ENCODE measurements at places on chromosomes 6 and 20.
A peak's percentile ranks its signal among the peaks of the same experiment; 100 is the strongest.

GRCh38 chr6:30194797-30195690 is 18.2 kb downstream of the TRIM26 start:
- DNase-seq: no peak

GRCh38 chr6:127300411-127300810 is 33.7 kb downstream of the RNF146 start:
- no peak for DNase-seq

- DNase-seq: no peak
Observed at GRCh38 chr20:48632017-48632824, 195.6 kb downstream of the PREX1 start.

GRCh38 chr20:10319855-10320254 is 101.2 kb downstream of the SNAP25 start:
- DNase-seq: peak; percentile 25

GRCh38 chr6:38323216-38323615 is 316.5 kb downstream of the BTBD9 start:
- peak; percentile 31 for DNase-seq

GRCh38 chr20:41623625-41624375 is 5.6 kb upstream of the CHD6 start:
- DNase-seq: no peak

DNA sequence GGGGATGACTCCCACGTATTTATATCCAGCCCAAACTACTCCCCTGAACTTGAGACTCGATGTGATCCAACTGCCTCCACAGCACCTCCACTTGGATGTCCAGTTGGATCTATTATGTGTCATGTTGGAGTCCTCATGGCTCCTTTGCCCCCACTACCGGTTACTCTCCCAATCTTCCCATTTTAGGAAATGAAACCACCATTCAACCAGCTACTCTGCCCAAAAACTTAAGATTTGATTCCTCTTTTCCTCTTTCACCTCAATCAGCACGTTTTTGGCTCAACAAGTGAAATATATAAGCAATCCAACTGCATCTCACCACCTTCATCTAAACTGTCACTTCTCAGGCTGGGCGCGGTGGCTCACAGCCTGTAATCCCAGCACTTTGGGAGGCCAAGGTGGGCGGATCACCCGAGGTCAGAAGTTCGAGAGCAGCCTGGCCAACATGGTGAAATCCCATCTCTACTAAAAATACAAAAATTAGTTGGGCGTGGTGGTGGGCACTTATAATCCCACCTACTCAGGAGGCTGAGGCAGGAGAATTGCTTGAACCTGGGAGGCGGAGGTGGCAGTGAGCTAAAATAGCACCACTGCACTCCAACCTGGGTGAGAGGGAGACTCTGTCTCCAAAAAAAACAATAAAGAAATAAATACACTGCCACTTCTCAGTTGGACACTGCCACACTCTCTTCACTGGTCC is 3.4 kb downstream of the AHCY start:
- no peak for DNase-seq

GRCh38 chr6:41682056-41682477 is 43.8 kb downstream of the MDFI start:
- DNase-seq: peak; percentile 96

- DNase-seq: no peak
Observed at GRCh38 chr6:90385759-90386313, 89.2 kb upstream of the BACH2 start.

DNA sequence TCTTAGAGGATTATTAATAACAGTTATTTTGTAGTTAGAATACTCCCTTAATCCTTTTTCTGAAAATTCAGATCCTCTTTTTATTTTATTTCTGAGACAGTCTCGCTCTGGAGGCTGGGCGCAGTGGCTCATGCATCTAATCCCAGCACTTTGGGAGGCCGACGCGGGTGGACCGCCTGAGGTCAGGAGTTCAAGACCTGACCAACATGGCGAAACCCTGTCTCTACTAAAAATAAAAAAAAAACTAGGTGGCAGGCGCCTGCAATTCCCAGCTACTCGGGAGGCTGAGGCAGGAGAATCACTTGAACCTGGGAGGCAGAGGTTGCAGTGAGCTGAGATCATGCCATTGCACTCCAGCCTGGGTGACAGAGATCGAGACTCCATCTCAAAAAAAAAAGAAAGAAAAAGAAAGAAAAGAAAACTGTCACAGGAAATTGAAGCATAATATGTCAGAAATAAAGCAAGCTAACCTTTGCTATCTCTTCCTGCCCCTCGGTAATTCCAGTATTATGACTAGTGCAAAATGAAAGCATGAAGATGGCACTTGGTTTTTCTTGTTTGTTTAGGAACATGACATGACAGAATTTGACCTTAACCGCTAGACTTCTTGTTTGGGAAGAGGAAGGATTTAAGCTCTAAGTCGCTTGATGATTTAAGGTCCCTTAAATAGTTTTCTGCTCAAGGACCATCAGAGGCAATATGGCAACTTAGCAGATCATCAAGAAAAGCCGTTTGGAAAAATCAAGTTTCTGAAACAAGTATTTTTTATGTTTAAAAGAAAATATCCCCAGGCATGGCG is 1.8 kb upstream of the RBM39 start:
- DNase-seq: peak; percentile 23

GRCh38 chr20:47118206-47118605 is 223.6 kb downstream of the EYA2 start:
- DNase-seq: no peak

DNA sequence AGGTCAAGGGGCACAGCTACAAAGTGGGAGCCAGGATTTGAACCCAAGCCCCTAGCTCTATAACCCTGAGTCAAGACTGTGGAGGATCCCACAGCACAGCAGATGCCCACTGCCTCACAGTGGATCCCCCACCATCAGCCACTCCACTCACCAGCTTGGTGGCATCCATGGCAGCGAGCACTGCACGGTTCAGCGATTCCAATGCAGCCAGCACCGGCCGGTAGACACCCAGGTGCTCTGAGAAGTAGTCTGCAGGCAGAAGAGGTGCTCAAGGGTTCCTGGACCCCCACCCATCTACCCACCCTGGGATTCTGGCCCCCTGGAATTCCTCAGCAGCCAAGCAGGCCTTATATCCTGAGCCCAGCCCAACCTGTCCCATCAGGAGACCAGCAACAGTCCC is 2.5 kb downstream of the ACTL10 start:
- DNase-seq: no peak

DNA sequence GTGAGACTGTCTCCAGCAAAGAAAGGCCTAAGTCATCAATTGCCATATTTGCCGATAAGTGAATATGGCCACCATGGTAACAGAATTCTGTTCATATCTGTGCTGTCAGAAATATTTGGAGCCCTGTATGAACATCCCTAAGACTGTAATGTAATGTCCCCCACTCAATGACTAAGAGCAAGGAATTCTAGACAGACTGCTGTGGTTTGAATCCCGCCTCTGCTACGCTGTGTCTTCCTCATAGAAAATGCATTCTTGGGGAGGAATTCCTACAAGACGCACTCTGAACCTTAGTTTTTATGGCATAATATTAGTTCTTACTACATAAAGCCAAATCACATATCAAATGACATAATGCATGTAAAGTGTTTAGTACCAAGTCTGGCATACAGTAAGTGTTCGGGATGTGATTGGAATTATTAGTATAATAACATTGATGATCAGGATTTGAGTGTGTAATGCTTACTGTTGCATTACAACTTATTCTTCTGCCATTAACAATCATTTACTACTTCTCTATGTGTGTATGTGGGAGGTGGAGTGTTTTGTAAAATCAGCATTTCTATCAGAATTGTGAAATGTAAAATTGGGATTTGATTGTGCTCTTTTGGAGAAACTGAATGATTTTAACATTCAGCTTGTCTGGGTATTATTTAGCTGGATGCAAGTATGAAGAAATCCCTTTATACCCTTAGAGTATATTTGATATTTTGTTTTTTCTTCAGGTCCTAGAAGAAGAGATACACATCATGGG is 103.0 kb downstream of the OLIG3 start:
- DNase-seq: no peak

DNA sequence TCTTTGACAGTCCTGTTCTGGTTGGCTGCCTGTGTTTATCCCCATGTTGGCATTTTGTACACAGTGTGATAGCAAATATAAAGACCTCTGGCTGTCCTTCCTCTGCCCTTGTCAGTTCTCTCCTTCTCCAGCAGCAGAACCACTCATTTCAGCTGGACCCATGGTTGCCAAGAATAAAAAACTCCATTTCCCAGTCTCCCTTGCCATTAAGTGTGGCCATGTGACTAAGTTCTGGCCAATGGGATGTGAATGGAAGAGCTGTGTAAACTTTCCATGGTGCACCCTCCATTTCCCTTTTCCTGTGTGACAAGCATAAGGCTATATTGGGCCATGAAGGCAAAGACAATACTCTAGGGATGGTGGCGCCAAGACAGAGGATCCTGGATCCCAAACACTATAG is 78.4 kb upstream of the TBC1D7 start:
- DNase-seq: peak; percentile 76

- DNase-seq: peak; percentile 13
Observed at GRCh38 chr6:137013738-137014602, 30.8 kb downstream of the IL20RA start.

DNA sequence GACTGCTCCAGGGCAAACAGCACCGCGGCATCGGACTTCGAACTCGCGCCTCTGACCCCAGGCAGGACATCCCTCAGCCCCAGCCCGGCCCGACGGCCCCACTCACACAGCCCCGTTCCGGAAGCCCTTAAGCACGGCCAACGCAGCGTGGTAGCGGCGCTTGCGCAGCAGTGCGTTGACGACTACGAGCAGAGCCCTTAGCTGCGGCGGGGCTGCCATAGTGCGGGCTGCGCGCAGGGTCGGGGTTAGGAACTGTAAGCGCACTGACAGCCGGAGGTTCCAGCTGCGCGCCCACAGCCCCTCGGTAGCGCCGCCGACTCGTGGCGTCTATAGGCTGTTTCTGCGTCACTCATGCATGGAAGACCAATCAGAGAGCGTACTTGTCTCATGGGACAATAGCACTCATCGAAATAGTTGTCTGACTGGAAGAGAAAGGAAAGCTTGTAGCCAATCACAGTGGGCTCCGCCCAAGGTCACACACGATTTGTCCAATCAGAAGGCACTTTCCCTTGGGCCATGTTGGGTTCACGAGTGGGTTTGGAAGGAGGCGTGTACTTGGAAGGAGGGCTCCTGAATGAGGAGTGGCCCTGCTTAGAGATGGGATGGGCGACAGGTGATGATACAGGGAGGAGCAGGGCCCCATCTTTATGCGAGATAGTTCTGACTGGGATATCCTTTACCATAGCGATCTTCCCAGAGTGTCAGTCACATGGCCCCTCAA is at the start of gene PXMP4:
Gene PXMP4, minus strand, starts transcription at position 322 of the 721 bp plus-strand sequence. Its CDS starts 103 bp downstream, at position 219.
- DNase-seq: peak; percentile 99

DNA sequence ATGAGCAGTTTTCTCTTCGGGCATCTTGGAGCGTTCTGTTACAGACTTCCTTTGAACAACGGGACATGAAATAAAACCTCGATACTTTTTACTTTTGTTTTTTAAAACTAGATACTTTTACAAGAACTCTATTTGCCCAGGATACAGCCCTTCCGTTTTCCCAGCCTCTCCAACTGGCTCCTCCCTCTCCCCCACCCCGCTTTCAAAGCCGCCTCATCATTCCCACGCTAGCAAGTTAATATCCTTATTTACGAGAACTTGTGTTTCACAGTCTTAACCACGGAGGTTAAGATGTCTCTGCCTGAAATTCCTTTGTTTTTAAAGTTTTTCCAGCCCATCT is 241 bp upstream of the CFAP206 start:
- peak; percentile 66 for DNase-seq

DNA sequence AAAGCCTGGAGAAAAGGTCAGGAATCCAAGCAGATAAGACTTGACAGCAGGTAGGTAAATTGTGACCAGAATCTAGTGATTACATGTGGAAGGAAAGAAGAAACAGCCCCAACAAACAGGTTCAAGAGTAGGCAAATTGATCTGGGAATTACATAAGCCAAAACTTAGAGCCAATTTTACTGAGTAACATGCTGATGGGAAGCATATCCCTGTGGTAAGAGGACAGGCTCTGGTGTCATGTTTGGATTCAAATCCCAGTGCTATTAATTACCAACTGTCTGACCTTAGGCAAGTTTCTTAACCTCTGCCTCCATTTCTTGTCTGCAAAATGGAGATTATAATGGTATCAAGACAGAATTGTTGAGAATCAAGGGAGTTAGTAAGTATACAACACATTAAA is 20.4 kb downstream of the MCM9 start:
- DNase-seq: no peak

DNA sequence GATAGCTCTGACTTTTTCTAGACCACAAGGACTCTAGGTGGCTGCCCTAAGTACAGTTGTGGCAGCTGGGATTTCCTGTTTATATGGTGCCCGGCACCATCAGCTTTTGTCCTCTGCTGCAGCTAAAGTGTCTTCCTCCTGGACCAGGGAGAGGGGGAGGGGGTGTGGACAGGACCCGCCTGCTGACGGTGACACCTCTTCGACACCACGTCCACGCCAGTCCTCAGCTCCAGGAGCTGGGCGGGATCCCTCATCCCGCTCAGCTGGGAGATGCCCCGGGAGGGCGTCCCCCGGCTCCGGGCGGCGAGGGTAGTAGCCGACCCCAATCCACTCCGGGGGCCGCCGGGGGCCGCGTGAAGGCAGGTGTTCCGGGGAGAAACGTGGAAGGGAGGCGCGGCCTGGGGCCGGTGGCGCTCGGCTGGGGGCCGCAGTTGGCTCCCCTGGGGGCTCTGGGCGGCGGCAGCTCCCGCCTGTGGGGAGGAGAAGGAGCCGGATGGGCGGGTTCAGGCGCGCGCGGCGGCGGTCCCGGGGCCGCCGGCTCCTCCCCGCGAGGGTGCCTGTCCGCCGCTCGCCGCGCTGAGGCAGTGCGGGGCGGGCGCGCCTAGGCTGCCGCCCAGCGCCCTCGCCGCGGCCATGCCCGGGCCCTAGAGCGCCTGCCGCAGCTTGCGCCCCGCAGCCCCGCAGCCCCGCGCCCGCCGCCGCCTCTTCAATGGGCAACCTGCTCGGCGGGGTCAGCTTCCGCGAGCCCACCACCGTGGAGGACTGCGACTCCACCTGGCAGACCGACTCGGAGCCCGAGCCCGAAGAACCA is at the start of gene OGFRL1:
Gene OGFRL1, plus strand, starts transcription at position 584 of the 811 bp plus-strand sequence. Its CDS starts 126 bp downstream, at position 710.
- DNase-seq: peak; percentile 79

- DNase-seq: no peak
Observed at GRCh38 chr6:97128507-97128906, 154.5 kb downstream of the MMS22L start.

GRCh38 chr6:136566851-136567250 is 16.6 kb upstream of the MAP7 start:
- DNase-seq: no peak

GRCh38 chr6:23388086-23388783 is 737.8 kb upstream of the NRSN1 start:
- DNase-seq: no peak

DNA sequence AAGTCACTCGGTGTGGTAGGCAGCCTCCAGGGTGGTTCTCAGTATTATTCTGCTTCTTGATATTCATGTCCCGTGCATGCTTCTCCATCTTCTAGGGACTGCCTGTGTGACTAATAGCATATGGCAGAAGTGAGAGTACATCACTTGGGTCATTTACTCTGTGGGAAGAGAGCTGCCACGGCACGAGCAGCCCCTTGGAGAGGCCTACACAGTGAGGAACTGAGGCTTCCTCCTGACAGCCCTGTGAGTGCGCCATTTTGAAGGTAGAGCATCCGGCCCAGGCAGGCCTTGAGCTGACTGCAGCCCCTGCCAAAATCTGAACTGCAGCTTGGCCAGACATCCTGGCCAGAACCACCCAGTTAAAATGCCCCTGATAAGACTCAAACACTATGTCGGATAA is 17.3 kb upstream of the MCUR1 start:
- no peak for DNase-seq
